ENCODE measurements at places on chromosomes 16 and 17. TPM values are rescaled to one million over a fixed set of nuclear protein-coding genes. Genes with fewer than 3 reads are reported as not detected.

KRT33A gene
- total RNA-seq, result not detected

UMOD gene
- total RNA-seq, result not detected

GNGT2 gene
- total RNA-seq, result 14.8 TPM

DNA sequence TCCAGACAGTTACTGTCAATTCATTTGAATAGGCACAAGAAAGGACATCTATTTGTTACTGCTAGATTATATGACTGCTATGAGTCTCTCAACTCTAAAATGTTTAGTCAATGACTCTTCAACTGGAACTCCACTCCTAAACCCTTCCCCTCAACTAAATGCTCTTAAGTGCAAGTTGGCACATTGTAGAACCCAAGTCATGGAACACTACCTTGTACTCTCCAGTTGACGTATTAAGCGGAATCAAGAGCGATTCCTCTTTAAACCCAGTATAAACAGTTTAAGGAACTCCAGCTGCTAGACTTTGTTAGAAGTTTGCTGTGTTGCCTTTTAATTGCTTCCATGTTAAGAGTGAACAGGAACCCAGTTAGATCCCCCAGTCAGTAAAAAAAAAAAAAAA is 44.6 kb downstream of the STH start:
- DNase-seq, result no peak

DNA sequence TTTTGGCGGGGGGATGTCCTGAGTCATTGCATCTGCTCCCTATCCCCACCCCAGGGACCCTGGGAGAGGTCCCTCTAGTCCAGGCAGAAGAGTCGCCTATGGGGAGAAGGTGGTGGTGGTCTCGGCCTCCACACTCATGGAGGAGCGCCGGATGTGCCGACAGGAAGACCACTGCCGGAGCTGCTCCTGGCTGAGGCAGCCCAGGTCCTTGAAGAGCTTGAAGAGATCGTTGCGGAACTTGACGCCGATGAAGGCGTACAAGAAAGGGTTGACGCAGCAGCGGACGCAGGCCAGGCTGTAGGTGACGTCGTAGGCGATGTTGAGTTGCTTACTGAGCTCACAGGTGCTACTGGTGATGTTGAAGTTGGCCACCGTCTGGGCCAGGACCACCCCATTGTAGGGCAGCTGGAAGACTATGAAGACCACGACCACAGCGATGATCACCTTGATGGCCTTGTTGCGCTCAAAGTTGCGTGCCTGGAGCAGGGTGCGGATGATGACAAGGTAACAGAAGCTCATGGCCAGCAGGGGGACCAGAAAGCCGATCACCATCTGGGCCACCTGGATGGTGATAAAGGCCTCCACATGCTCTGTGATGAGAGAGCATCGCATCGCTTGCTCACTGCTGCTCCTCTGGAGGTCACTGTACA is 10.5 kb downstream of the CCR7 start:
- no peak for DNase-seq

DNA sequence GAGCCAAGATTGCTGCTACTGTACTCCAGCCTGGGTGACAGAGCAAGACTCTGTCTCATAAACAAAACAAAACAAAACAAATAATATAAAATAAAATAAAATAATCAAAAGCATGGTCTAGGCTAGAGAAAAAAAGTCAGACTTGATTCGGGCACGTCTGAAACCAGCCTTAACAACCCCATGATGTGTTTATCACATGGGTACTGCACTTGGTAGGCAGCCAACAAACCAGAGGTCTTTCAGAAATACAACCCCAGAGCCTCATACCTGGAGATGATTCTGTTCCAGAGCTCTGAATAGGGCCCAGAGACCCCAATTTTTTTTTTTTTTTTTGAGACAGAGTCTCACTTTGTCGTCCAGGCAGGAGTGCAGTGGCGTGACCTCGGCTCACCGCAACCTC is 9.6 kb upstream of the HAPSTR1 start:
- no peak for DNase-seq

GRCh38 chr16:78246559-78246958 is 147.1 kb downstream of the WWOX start:
- DNase-seq, result no peak

DNA sequence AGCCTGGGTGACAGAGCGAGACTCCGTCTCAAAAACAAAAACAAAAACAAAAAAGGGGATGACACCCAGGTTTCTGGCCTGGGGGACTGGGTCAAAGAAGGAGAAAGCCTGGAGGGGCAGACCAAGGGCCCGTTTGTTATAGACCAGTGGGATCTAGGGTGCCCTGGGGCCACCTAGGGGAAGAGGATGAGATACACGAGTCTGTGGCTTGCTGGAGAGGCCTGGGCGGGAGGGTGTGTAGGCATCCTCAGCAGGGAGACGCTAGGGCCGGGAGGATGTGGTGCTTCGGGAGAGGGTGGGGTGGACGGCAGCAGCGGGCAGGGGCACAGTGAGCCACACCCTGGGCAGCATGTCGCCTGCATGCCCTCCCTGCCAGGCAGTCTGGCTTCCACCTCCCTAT is 17.1 kb upstream of the CRK start:
- no peak for DNase-seq

YBX2 gene
- not detected for total RNA-seq

EME1 gene
- total RNA-seq, result 12.6 TPM

GRCh38 chr17:3972931-3973330 is 8.7 kb upstream of the ATP2A3 start:
- no peak for DNase-seq

ELMO3 gene
- 5.9 TPM for total RNA-seq

- no peak for DNase-seq
Measured at GRCh38 chr16:72241930-72242329, 70.0 kb upstream of the PMFBP1 start.

DNA sequence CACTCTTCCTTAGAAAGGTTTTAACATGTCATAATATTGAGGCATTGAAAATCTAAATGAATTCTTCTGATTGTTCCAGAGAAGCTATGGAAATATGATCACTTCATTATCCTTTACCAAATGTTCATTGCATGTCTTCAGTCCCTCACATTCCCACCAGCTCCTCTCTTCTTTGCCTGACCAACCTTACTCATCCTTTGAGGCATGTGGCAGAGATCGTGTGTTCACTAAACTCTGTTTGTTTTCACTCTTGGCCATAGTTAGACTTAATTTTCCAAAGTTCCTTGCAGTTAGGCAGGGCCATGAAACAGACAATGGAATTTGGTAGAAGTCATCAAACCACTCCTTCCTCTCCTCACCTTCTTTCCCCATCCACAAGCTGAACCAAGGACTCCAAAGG is 266.5 kb upstream of the HSBP1 start:
- DNase-seq, result no peak

NGFR gene
- 0.05 TPM for total RNA-seq

MCRIP2 gene
- 88.2 TPM for total RNA-seq

GRCh38 chr17:59391021-59391420 is 59.6 kb downstream of the YPEL2 start:
- no peak for DNase-seq

WDR59 gene
- total RNA-seq, result 61.8 TPM

DNA sequence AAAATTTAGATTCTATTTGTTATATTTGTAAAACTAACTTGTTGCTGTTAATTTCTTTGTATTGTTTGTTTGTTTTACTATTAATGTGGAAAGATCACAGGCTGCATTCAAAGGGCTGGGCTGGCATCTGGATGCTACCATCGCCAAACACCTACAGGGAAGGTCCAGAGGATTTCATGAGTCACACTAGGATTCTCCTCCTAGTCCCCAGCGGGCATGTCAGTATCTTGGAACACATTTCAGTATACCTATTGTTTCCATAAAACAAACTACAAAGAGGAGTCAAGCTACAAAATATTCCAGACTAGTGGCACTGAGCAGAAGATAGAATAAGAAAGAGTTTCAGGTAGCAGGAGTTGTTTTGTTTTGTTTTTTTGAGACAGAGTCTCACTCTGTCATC is 55.3 kb downstream of the NOG start:
- DNase-seq, result no peak

- DNase-seq, result no peak
Measured at GRCh38 chr16:81945665-81946064, 65.6 kb downstream of the SDR42E1 start.

GRCh38 chr16:56534847-56535383 is 15.1 kb upstream of the BBS2 start:
- DNase-seq, result no peak

GRCh38 chr17:49438436-49439278 is 24.0 kb upstream of the PHB1 start:
- DNase-seq, result no peak

DNA sequence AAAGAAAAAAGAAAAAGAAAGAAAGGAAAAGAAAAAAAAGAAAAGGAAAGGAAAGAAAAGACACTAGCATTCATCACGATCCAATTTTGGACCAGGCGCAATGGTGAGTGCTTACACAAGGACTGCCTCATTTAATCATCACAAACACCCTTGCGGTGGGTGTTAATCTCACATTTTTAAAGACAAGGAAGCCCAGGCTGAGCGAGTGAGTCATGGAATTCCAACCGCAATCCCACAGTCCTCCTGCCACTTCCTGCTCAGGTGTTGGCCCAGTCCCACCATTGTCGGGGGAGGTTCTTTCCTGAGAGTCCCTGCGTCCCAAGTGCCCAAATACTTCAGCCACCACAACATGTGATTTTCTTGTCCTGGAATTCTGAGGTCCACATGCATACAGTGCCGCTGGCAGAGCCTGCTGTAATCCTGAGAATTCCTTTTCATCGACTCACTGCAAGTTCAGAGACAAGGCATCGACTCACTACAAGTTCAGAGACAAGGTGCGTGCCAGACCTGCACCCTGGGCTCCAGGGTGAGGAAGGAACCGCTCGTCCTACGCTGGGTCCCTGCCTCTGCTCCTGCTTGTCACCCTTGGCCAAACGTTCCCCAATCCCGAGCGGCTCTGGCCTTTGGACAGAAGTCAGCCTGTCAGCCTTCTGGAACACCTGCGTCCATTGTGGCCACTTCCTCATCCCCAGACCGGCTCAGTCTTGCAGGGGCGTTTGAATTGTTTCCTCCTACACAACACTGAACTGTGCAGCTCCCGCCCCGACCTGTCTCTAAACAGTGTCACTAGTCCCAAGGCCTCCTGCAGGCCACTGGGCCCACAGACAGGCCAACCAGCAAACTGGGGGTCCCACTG is 5.8 kb downstream of the ZG16B start:
- no peak for DNase-seq

- DNase-seq, result no peak
Measured at GRCh38 chr17:73616873-73617404, 27.3 kb downstream of the SDK2 start.

DNA sequence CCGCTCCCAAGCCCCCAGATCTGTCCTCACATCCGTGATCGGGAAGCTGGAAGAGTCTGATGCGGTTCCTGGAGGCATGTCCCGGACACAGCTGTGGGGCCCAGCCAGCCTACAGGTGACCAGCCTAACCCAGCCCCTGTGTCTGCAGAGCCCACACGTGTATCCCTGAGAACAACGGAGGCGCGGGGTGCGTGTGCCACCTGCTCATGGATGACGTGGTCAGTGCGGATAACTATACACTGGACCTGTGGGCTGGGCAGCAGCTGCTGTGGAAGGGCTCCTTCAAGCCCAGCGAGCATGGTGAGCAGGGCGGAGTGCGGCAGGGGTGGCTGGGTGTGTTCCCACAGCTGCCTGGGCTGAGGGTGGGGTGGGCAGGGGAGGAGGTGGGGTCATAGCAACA is 30.9 kb downstream of the IL4R start:
- DNase-seq, result no peak

GRCh38 chr16:77838597-77839255 is 50.4 kb downstream of the VAT1L start:
- no peak for DNase-seq

ITGA2B gene
- 0.90 TPM for total RNA-seq

- DNase-seq, result no peak
Measured at GRCh38 chr16:47976636-47977210, 179.1 kb downstream of the ABCC12 start.

MYH2 gene
- total RNA-seq, result not detected

CDH11 gene
- total RNA-seq, result 0.35 TPM

CIBAR2 gene
- not detected for total RNA-seq

Data from activated T-cell treated with anti-CD3 and anti-CD28 coated beads, Interleukin-2, amount 50 U/mL, for 4 hours (primary cell).